Fibroblast of the aortic adventitia (primary cell): ENCODE measurements at places on chromosomes 4 and X. TPM values are rescaled to one million over a fixed set of nuclear protein-coding genes. Genes with fewer than 3 reads are reported as not detected.

Gene PDE6B
- total RNA-seq, result not detected in 2 replicates

Gene TMPRSS11F
- not detected in 2 replicates for total RNA-seq

Gene PRRG3
- total RNA-seq, result 0.45 and 0.49 TPM in 2 replicates

Gene CSAG3
- not detected in 2 replicates for total RNA-seq

Gene PAGE4
- total RNA-seq, result not detected in 2 replicates

Gene SPANXN4
- total RNA-seq, result not detected in 2 replicates

Gene DIPK2B
- 0.09 and 0.16 TPM in 2 replicates for total RNA-seq

Gene HTRA3
- 7.6 and 9.6 TPM in 2 replicates for total RNA-seq

Gene ZMAT1
- total RNA-seq, result 0.08 and 0.18 TPM in 2 replicates

GRCh38 chr4:154516318-154517029 lies 24.9 kb upstream of the DCHS2 start:
- DNase-seq, result no peak

DNA sequence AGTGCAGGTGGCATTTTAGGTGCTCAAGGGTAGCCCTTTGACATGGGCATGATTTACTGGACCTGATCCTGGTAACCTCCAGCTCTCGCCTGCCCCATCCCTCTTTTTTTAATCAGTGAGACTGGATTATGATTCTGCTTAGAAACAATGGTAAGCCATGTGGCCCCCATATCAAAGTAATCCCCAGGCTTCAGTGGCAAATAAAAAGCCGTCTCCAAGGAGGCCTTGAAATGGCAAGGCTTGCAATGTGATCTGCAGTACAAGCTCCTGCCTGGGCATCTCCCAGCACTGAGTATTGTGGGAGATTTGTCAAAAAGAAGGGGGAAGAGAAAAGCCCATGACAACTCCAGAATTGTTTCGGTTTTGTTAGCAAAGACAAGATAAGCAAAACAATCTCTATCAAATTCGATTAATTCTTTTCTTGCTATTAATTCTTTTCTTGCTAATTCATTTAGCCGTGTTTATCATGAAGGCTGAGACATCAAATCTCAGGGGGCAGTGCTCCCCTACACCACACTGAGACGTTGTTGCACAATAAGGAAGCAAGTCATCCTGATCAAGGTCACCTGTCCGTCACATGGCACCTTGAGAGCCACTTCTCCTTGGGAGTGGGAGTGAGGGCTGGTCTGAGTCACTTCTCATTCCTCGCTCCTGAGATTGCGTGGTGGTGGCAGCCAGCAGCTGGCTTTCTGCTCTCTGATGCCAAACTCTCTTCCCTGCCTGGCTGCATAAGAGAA lies 312.7 kb upstream of the GATB start:
- DNase-seq, result peak; percentile 20

DNA sequence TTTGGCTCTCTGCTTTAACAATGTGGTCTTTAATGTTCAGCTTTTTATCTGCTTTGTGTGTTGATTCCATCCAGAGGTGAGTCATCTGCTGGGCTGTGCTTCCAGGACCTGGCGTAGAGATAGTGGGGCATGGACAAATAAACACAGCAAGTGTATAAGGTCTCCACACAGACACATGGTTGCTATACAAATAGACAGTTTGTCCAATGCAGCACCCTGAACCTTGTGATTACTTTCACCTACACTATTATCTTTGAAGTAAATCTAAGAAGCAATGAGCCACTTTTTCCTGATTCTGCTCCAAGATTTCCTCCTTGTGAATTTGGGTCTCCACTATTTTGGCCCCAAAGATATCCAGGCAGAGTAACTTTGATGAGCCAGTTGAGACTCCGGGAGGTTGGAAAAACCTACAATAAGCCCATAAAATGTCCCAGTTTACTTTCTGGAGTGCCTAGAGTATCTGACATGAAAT lies 12.1 kb downstream of the PPARGC1A start:
- peak; percentile 15 for DNase-seq

DNA sequence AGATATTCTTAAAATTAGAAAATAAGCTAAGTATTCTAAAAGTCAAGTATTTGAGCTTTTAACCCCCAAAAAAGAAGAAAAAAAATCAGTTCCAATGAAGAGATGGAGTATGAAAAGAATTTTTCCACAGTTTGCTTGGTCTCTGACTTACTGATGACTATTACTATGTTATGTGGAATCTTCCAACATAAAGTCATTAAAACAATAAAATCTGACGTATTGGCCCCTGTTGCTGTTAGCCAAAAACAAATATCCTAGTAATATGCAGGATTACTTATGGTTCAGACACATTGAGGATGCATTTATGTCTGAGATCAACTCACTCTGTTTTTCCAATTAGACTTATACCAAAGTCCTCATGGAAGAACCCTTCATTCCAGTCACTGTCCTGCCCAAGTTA lies 517.2 kb upstream of the ADGRL3 start:
- peak; percentile 55 for DNase-seq

- peak; percentile 5 for DNase-seq
These were observed at the start of gene EXOC1L for GRCh38 chr4:55819634-55820033. EXOC1L (plus strand) TSS chr4:55819790; CDS start chr4:55820027, 237 bp downstream.

- DNase-seq, result no peak
These were observed 48.0 kb upstream of the TMEM164 start for GRCh38 chrX:109954955-109955354.

DNA sequence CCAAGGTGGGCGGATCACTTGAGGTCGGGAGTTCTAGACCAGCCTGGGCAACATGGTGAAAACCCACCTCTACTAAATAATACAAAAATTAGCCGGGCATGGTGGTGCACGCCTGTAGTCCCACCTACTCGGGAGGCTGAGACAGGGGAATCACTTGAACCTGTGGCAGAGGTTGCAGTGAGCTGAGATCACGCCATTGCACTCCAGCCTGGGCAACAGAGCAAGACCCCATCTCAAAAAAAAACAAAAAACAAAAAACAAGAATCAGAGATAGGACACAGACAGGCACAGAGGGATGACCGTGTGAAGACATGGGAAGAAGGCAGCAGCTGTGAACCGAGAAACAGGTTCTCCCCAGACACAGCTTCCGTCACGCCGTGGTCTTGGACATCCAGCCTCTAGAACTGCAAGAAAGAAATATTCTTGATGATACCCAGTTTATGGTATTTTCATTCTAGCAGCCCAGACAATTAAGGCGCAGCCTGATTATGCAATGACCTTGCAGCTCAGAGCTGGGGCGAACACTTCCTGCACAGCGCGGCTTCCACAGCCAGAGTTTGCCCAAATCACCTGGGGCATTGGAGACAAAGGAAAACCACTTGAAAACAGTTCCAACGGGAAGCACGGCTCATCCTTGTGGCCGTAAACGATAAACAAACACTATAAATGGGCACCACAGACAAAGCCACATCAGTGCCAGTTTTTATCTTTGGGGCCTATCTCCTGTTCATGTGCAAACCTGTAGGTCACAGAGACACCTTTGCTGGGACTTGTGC lies 4.2 kb upstream of the ARSD start:
- no peak for DNase-seq

- DNase-seq, result no peak
These were observed 3.9 kb downstream of the FBXO8 start for GRCh38 chr4:174279433-174280155.

DNA sequence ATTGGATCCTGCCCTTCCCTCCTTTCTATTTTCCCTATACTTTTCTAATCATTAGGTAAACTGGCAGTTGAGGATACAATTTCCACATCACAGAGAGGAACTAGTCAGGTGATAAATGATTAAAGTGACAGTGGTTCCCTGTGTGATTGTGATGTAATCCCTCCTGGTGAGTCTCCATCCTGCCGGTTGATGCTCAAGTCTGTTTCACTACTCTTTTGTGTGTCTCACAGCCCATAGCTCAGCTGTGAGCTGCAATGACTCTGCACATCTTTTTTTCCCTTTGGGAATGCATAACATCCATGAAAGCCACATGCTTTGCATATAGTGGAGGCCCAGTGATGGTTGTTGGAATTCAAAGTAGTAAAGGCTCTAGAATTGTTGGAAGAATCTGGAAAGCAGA lies 60.4 kb downstream of the CCNI start:
- DNase-seq, result peak; percentile 45

- DNase-seq, result no peak
These were observed 46.4 kb upstream of the GABRE start for GRCh38 chrX:152020888-152021287.

- no peak for DNase-seq
These were observed 13.0 kb upstream of the DAPP1 start for GRCh38 chr4:99803566-99804101.
